A549 treated with ZK216348 at 1 μM for 4 hours (cell line): ENCODE measurements at places on chromosomes 12 and 14. TPM values are rescaled to one million over a fixed set of nuclear protein-coding genes. Genes with fewer than 3 reads are reported as not detected.

STAC3 gene
- total RNA-seq = 0.17 to 0.68 TPM (median 0.36 TPM) in 5 replicates

ZDHHC22 gene
- 0.13 to 0.20 TPM (median 0.20 TPM) in 5 replicates for total RNA-seq

MAP3K12 gene
- 6.7 to 19.4 TPM (median 16.0 TPM) in 5 replicates for total RNA-seq

SERPINA9 gene
- total RNA-seq = not detected in 5 replicates

SRGAP1 gene
- total RNA-seq = 9.0 to 15.1 TPM (median 10.9 TPM) in 5 replicates

KRT77 gene
- total RNA-seq = not detected in 5 replicates

KLRB1 gene
- not detected in 5 replicates for total RNA-seq

CDKN1B gene
- total RNA-seq = 12.7 to 20.2 TPM (median 19.3 TPM) in 5 replicates

RERG gene
- 0.17 to 0.44 TPM (median 0.26 TPM) in 5 replicates for total RNA-seq

SDR9C7 gene
- not detected in 5 replicates for total RNA-seq

ADCY4 gene
- total RNA-seq = 0.21 TPM in 1 of 5 replicates, not detected in the others

TAS2R30 gene
- total RNA-seq = not detected in 5 replicates

CLMN gene
- total RNA-seq = 4.2 to 6.5 TPM (median 4.3 TPM) in 5 replicates

GLIPR1 gene
- total RNA-seq = 23.6 to 31.6 TPM (median 30.9 TPM) in 5 replicates

IFNG gene
- not detected in 5 replicates for total RNA-seq

CDKN3 gene
- total RNA-seq = 68.2 to 96.1 TPM (median 76.8 TPM) in 5 replicates

KRT86 gene
- 32.5 to 48.5 TPM (median 46.2 TPM) in 5 replicates for total RNA-seq

DCN gene
- not detected in 5 replicates for total RNA-seq

MMP19 gene
- 0.14 to 0.61 TPM (median 0.28 TPM) in 5 replicates for total RNA-seq

SMIM41 gene
- not detected in 5 replicates for total RNA-seq

RNU6-7 gene
- total RNA-seq = not detected in 5 replicates

KCNMB4 gene
- 0.12 to 0.22 TPM (median 0.18 TPM) in 5 replicates for total RNA-seq

ADAM21 gene
- not detected in 5 replicates for total RNA-seq

PDZRN4 gene
- total RNA-seq = not detected in 5 replicates
